ENCODE measurements at places on chromosomes 3 and 15. TPM values are rescaled to one million over a fixed set of nuclear protein-coding genes. Genes with fewer than 3 reads are reported as not detected.

GRCh38 chr15:27399241-27399640, 428.3 kb downstream of the GABRG3 start:
- H3K4me1 ChIP-seq, result no peaks in the 10 kb centered on the region
- DNase-seq, result no peak
- no peak overlapping the region for H3K27ac ChIP-seq
- H3K36me3 ChIP-seq, result no peaks in the 10 kb centered on the region
- H3K4me3 ChIP-seq, result no peak overlapping the region

- no peaks in the 10 kb centered on the region for H3K36me3 ChIP-seq
- DNase-seq, result no peak
- no peaks in the 10 kb centered on the region for H3K27me3 ChIP-seq
- H3K27ac ChIP-seq, result peak overlapping the region; percentile 86
These were observed 26.3 kb downstream of the CCDC13 start for GRCh38 chr3:42746455-42747450.

The CACNA1D gene
- total RNA-seq, result 32.1 TPM

The CIB2 gene
- total RNA-seq, result 5.8 TPM

GRCh38 chr3:142615171-142615570, 19.0 kb downstream of the PLS1 start:
- no peaks in the 10 kb centered on the region for H3K27me3 ChIP-seq
- H3K4me1 ChIP-seq, result no peaks in the 10 kb centered on the region
- H3K4me3 ChIP-seq, result no peak overlapping the region
- DNase-seq, result no peak

The CYP8B1 gene
- total RNA-seq, result not detected

The GOLGA6D gene
- not detected for total RNA-seq

The CLSTN2 gene
- 33.1 TPM for total RNA-seq

- DNase-seq, result no peak
- peak overlapping the region; percentile 56 for H3K4me3 ChIP-seq
- no peaks in the 10 kb centered on the region for H3K36me3 ChIP-seq
- H3K4me1 ChIP-seq, result peaks cover 11% of the 10 kb centered on the region
- peak overlapping the region; percentile 67 for H3K27ac ChIP-seq
- no peaks in the 10 kb centered on the region for H3K27me3 ChIP-seq
These were observed 1.0 kb downstream of the HYAL1 start for GRCh38 chr3:50302095-50303012.

DNA sequence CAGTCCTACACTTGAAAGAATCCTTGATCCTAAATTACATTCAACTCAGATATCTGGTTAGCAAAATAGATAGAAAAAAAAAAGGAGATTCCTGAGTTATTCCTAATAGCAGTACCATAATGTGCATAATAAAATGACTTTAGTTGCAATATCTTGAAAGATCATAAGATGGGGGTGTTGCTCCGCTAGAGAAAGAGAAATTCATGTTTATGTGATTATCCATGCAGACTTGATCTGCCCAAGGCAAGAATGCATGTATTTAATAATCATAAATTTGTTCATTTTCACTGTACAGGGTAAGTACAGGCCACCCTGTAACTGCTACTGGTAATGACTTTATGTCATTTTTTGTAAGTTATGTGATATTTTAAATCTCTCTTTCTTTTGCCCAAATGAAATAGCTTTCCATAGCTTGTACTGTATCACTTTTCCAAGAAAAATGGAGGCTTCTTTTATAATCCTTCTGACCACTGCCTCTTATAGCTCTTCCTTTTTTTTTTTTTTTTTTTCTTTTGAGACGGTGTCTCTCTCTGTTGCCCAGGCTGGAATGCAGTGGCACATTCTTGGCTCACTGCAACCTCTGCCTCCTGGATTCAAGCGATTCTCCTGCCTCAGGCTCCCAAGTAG, 84.6 kb downstream of the HCN4 start:
- no peak overlapping the region for H3K27ac ChIP-seq
- no peaks in the 10 kb centered on the region for H3K27me3 ChIP-seq
- H3K36me3 ChIP-seq, result no peaks in the 10 kb centered on the region
- DNase-seq, result no peak

DNA sequence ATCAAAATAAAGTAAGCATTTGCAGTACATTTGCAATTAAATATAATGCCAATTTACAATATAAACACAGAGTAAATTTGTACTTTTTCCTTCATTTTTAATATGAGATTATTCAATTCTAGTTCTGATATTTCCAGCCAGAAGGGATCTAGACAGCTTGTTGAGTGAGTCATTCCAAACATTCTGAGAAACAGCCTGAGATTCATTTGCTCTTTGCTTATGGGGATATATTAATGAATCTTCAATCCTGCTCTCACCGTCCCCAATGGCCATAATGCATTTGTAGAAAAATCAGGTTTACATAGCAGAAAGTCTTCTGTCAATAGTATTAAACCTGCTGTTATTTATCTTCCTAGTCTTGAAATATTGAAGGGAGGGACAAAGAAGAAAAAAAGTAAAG, 554.2 kb downstream of the TUSC7 start:
- H3K36me3 ChIP-seq, result no peaks in the 10 kb centered on the region
- no peaks in the 10 kb centered on the region for H3K27me3 ChIP-seq
- no peaks in the 10 kb centered on the region for H3K4me1 ChIP-seq
- no peak overlapping the region for H3K4me3 ChIP-seq
- no peak overlapping the region for H3K27ac ChIP-seq
